A549 treated with ZK216348 at 1 μM for 4 hours (cell line): ENCODE measurements at places on chromosomes 12 and 14. TPM values are rescaled to one million over a fixed set of nuclear protein-coding genes. Genes with fewer than 3 reads are reported as not detected.

The FSCB gene
- not detected in 5 replicates for total RNA-seq

The DLK1 gene
- total RNA-seq = 0.18 to 0.42 TPM (median 0.37 TPM) in 5 replicates

The ART4 gene
- not detected in 5 replicates for total RNA-seq

The KCNH5 gene
- not detected in 5 replicates for total RNA-seq

The SMCO2 gene
- total RNA-seq = 0.18 to 0.36 TPM in 2 of 5 replicates, not detected in the others

The WASHC3 gene
- total RNA-seq = 27.5 to 42.6 TPM (median 30.4 TPM) in 5 replicates

The ALDH1L2 gene
- 2.1 to 3.7 TPM (median 3.4 TPM) in 5 replicates for total RNA-seq

The KLHDC1 gene
- 0.15 to 0.36 TPM (median 0.26 TPM) in 5 replicates for total RNA-seq

The CLEC6A gene
- total RNA-seq = not detected in 5 replicates

The SLC16A7 gene
- 0.07 to 0.40 TPM (median 0.11 TPM) in 5 replicates for total RNA-seq

The SLC10A1 gene
- total RNA-seq = not detected in 5 replicates

The ATG2B gene
- total RNA-seq = 7.4 to 9.8 TPM (median 8.8 TPM) in 5 replicates

The PZP gene
- not detected in 5 replicates for total RNA-seq

The ACTN1 gene
- total RNA-seq = 146 to 227 TPM (median 200 TPM) in 5 replicates

The AEBP2 gene
- 20.2 to 31.3 TPM (median 22.3 TPM) in 5 replicates for total RNA-seq

The RND1 gene
- 7.4 to 10.7 TPM (median 8.7 TPM) in 5 replicates for total RNA-seq

The SNX6 gene
- total RNA-seq = 60.4 to 87.9 TPM (median 75.2 TPM) in 5 replicates

The SYNDIG1L gene
- total RNA-seq = not detected in 5 replicates

The DPPA3 gene
- total RNA-seq = not detected in 5 replicates

The SMCO3 gene
- total RNA-seq = not detected in 5 replicates

The KRT72 gene
- not detected in 5 replicates for total RNA-seq

The KIF21A gene
- 13.0 to 23.4 TPM (median 20.9 TPM) in 5 replicates for total RNA-seq

The DDX47 gene
- 80.5 to 116 TPM (median 82.0 TPM) in 5 replicates for total RNA-seq

The EMP1 gene
- 123 to 176 TPM (median 156 TPM) in 5 replicates for total RNA-seq

The IL26 gene
- not detected in 5 replicates for total RNA-seq

The MGP gene
- 0.45 TPM in 1 of 5 replicates, not detected in the others for total RNA-seq

The CMA1 gene
- not detected in 5 replicates for total RNA-seq

The BICDL1 gene
- total RNA-seq = 2.5 to 4.7 TPM (median 4.5 TPM) in 5 replicates

The PTMS gene
- 687 to 1,137 TPM (median 1,048 TPM) in 5 replicates for total RNA-seq
